ENCODE measurements at places on chromosomes 5 and 9.

GRCh38 chr9:84703793-84704192, 34.3 kb downstream of the NTRK2 start:
- DNase-seq = no peak

DNA sequence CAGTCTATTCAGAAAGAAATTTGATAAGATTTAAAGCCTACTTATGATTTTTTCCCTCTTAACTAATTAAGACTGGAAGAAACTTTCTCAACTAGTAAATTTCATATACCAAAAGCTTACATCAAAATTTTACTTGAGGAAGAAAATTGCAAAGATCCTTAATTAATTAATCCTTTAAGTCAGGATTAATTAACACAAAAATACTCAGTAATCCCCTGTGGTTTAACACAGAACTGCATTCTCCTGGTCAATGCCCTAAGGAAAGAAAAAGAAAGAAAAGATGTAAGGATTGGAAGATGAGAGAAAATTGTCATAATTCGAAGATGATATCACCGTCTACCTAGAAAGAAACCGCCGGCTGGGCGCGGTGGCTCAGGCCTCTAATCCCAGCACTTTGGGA, 17.3 kb upstream of the RUFY1 start:
- no peak for DNase-seq

GRCh38 chr9:32873131-32873530, 89.8 kb downstream of the TMEM215 start:
- DNase-seq = no peak

DNA sequence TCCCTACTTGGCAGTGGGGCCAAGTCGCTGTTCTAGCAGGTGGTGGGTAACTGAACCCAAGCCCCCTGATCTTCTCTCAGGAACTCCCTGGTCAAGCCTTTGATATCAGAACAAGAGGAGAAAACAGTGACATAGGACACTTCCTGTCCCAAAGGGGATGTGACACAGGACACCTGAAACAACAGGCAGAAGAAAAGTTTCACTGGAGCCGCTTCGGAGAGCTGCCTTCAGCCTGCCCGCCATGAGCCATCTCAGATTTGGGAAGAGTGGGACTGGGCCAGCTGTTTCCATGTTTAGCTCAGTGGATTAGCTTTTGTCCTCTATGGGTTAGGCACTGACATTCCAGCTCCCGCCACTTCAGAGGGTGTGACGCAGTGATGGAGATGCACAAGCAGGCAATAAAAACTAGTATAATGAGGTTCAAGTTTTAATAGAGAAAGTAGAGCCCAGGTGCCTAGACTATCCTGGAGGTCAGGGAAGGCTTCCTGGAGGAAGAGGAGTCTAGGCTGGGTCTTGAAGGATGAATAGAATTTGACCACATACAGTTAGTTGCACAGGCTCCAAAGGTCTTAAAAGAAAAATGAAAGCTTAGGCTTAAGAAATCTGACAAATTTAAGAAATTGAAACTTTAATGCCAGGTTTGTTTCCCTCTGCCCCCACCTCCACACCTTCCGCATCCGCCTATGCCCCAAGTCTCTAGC, 104.1 kb upstream of the SPRY4 start:
- DNase-seq = no peak

- DNase-seq = no peak
Measured at GRCh38 chr5:173451651-173452050, 123.4 kb upstream of the STC2 start.

DNA sequence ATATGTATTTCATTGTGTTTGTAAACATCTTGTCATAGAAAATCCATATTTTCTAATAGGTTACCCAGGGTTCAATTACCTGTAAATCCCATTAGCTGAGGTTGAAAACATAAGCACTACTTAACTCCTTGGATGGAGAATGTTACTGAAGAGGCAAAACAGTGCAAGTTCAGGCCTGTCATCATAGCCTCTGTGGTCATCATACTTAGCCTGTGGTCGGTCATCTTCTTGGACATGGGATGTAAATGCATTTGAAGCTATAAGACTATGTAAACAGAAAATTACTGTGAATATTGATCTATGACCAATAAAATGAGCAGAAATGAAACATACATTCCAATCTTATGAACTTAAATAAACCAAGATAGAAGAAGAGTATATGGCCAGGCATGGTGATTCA, 164.7 kb downstream of the CHSY3 start:
- DNase-seq = no peak

GRCh38 chr9:37210737-37211523, 90.6 kb downstream of the ZCCHC7 start:
- no peak for DNase-seq

GRCh38 chr5:141180313-141180712, 1.9 kb upstream of the PCDHB16 start:
- no peak for DNase-seq

- no peak for DNase-seq
Measured at GRCh38 chr5:172362755-172363154, 79.2 kb upstream of the UBTD2 start.

GRCh38 chr9:118455259-118455658, 751.1 kb downstream of the TLR4 start:
- no peak for DNase-seq

DNA sequence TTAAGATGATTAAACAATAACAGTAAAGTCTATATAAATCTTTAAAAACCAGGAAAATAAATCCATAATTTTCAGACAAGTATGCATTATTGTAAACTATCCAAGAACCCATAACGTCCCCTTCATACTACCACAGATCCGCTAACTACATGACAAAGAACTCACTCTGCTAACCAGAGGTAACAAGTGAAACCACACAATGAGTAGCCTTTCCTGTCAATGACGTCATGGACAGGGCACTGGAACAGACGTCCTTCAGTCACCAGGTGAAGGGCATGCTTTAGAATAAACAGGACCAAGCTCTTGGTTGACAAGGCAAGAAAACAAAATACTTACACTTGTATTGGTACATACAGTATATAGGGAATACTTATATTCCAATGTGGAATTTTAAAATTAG, 45.2 kb downstream of the RNF130 start:
- peak; percentile 91 for DNase-seq

- no peak for DNase-seq
Measured at GRCh38 chr5:116343961-116344360, 230.7 kb downstream of the SEMA6A start.

GRCh38 chr9:106872641-106873040, 9.7 kb downstream of the ZNF462 start:
- no peak for DNase-seq

GRCh38 chr5:88732181-88732633, 150.8 kb downstream of the MEF2C start:
- no peak for DNase-seq
